ENCODE measurements at places on chromosomes 4 and X. TPM values are rescaled to one million over a fixed set of nuclear protein-coding genes. Genes with fewer than 3 reads are reported as not detected.

DNA sequence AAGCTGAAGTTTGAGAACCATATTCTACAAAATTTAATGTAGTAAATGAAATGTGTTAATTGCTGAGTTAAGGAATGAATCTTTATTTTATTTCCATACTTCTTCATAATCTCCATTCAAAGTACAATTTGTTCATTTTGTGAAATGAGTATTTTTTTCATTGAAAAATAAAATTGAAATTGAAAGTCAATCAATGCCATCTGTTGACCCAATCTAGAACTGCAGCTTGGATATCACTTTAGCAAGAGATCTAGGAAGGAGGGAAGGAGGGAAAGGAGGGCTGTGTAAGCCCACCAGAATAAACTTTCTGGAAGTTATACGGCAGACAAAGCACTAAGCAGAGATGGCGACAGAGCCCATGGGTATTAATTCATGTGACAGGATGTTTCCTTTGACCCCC lies 128.4 kb downstream of the ZMAT1 start:
- no peak for DNase-seq

NPY1R gene
- 0.22 TPM for total RNA-seq

- DNase-seq, result no peak
Measured at GRCh38 chrX:13212191-13212651, 107.6 kb downstream of the ATXN3L start.

- DNase-seq, result no peak
Measured at GRCh38 chrX:105553118-105553517, 269.2 kb upstream of the NRK start.

DNA sequence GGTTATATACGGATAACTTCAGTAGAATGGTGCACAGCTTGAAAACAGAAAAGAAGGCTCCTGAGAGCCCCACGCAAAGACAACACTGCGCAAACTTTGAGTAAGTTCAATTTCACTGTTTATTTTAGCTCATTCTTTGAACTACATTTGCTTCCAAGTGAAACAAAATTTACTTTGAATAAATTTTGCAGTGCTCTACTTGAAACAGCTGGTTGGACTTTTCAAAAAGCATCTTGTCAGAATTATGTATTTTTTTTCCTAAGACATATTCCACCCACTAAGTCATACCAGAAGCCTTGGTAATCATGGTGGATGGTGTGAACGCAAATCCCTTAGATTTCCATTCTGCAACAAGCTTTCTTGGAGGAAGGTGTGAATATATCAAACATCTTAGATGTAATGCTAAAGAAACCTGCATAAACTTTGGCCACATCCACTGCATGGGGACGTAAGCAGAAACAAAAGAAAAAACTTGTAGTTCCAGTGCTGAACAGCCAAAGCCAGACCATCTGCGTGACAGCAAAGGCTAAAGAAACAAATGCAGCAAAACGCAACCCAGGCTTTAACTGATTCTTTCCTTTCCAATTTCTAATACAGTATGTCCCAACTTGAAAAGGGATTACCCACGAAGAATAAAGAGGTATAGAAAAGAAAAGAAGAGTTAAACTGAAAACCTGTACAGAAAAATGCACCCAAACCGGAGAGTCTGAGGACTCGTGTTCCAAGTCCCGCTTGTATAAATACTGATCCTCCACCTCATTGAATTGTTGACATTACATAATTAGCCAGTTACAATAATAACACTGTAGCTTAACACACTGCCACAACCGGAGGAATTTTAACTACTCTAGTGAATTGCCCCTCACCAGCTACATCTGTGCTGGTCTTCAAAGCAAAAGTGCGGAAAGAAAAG lies 90.9 kb downstream of the SH3RF1 start:
- no peak for DNase-seq

DNA sequence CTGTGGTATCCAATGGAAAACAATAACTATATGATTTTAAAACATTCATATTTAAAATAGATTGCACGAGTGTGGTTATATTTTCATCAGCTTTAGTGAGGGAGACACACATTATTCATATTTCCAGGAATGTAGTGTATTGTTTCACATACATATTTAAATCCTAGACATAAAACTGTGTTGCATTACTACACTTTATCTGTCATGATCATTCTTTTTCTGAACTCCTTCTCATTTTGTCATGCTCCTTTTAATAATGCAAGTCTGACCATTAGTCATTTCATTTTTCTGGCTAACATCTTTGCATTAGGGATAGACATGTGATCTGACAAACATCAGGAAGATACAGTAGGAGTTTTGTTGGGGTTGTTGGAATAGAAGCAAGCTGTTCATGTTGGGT lies 1382.7 kb downstream of the PCDH7 start:
- no peak for DNase-seq

GRCh38 chr4:54107951-54108748 lies 8.2 kb downstream of the GSX2 start:
- no peak for DNase-seq

- DNase-seq, result no peak
Measured at GRCh38 chr4:54727346-54727745, 69.6 kb downstream of the KIT start.

- DNase-seq, result no peak
Measured at GRCh38 chrX:16828124-16828908, 41.8 kb downstream of the RBBP7 start.

CTAG2 gene
- not detected for total RNA-seq

DNA sequence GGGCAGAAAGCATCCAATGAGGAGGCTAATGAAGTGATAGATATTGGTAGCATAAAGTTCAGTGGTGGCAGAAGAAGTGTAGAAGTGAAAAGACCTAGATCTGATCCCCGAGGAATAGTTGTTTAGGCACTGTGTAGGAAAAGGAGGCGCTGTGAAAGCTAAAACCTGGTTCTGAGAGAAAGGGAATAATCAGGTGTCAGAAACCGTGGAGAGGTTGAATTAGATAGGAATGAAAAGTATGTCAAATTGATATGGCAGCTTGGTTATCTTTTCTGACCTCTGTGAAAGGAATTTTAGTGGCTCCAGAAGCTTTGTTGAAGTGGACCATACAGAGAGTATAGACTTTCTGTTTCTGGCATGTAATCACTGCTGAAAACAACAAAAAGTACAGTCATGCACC lies 30.8 kb upstream of the CCDC160 start:
- no peak for DNase-seq

- DNase-seq, result no peak
Measured at GRCh38 chrX:46354481-46354880, 190.7 kb downstream of the ZNF674 start.

DNA sequence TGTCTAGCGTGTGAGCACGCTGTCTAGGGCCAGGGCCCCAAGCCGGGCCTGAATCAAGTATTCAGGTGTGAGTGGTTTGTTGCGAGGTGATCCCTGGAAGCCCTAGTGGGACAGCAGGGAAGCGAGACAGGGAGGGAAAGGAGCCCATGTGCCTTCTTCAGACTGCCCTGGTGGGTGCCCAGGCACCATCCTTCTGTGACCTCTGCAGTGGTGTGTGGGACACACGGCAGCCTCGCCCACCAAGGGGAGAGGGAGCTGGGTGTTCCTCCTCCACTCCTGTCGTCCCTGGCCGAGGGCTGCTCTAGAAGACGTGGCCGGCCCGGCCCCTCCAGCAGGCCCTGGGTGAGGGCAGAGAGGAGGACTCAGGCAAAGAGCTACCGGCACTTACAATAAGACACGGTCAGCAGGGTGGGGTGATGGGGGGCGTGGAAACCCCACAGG lies 47.4 kb downstream of the HTRA3 start:
- peak; percentile 79 for DNase-seq

FBXO8 gene
- 16.4 TPM for total RNA-seq

GRCh38 chr4:112316360-112316759 lies 19.2 kb downstream of the ALPK1 start:
- no peak for DNase-seq

GRCh38 chr4:10020106-10020505 lies 1.2 kb downstream of the SLC2A9 start:
- DNase-seq, result no peak

DNA sequence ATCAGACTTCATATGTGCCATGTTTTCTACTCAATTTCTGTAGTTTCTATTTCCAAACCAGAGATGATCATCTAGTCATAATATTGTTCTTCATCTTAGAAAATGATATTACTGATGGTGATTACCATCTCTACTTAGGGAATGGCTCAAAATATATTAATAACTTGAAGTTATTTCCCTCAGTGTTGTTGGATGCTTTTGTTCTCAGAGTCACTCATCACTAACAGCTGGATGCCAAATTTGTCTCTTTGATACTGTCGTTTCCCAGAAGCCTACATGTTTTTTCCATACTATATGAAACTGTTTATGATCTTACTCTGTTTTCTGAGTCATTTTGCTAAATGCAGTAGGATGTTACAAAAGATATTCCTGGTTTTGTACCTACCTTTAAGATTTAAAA lies 8.9 kb downstream of the PGAM4 start:
- DNase-seq, result no peak

- DNase-seq, result no peak
Measured at GRCh38 chr4:117466388-117466787, 381.0 kb upstream of the TRAM1L1 start.

DNA sequence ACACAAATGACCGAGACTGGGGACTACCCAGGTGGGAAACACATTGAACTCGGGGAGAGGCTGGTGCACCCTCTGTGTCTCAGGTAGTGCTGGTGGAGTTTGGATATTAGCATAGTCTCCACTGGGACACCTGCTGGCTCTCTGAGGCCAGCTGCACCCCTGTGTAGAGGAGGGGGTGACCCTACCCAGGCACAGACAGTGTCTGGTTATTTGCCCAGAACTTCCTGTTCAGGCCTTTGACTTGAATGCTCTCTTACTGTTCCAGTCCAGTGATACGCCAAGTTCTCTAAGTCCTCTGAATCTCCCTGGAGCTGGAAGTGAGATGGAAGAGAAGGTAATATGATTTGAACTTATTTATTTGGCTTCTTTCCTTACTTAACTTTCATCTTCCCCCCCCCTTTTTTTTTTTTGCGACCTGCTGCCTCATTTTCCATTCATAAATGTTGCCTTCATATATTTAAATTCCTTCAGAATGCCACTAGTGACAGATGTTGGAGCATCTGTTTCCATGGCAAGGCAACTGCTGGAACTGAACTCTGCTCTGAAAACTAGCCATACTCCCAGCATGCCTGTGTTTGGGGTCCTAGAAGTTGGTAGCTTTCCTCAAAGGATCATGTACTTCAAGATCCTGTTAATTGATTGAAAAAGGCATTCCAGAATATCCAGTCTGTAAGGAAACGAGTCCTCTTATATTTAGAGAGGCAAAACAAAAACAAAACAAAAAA lies 76.7 kb downstream of the AASDH start:
- no peak for DNase-seq

FGD1 gene
- total RNA-seq, result 21.4 TPM

DNA sequence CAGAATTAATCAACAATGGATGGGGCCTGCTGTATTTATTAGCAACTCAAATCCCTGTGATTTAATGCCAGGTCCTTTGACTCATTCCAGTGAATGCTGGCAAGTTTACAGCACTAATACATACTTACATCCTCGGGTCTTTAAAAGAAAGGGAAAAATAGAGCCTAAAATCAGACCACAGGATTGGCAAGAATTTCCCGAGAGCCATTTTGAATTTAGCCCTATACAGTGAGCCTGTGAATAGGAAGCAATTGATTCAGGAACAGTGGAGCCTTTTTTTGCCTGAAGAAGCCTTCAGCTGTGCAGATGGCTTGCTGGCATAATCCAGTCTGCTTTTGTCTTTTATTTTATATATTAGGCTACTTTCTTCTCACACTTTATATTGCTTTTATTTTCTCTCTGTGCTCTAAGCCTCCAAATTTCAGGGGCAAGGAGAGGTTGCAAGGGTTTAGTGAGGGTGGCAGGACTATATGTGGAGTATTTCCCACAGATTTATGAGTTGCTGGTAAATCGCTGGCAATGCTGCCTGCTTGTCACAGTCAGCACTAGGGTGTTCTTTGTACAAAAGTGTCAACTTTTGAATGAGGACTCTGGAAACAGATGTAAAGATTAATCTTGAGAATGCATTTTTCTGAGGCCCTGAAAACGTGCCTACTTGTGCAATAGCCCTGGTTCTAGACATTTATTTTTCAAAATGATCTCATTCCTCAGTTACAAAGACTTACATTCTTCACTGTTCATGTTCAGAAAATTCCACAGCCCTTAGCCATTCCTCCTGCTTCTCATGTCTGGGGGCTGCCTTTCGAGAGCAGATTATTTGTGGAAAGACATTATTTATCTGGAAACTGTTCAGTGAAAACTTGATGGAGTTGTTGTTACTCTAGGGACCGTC lies 303.5 kb downstream of the SPRY1 start:
- no peak for DNase-seq

DNA sequence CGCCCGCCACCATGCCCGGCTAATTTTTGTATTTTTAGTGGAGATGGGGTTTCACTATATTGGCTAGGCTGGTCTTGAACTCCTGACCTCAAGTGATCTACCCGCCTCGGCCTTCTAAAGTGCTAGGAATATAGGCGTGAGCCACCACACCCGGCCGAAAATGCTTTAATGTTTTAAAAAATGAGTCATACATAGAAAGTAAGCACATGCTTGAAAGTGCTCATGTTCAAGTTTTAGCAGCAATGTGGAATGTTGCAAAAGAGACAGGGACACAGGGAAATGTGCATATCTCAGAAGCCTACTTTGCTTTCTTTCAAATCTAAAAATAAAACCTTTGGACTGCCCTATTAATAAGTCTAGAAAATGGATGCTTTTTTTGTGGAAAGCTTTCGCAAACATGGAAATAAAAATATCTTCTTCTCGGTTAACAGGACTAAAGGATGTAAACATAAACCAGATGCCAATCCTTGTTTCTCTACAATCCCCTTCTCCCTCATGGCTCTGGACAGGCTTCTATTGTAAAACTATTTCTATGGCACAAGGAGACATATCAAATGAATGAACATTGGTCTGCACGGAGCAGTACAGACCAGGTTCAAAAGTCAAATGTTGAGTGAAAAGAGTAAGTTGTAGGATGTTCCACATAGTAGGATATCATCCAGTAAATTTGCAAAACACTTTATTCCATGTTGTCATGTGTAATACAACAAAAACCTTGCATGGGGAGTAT lies 15.0 kb downstream of the MECP2 start:
- no peak for DNase-seq

DNA sequence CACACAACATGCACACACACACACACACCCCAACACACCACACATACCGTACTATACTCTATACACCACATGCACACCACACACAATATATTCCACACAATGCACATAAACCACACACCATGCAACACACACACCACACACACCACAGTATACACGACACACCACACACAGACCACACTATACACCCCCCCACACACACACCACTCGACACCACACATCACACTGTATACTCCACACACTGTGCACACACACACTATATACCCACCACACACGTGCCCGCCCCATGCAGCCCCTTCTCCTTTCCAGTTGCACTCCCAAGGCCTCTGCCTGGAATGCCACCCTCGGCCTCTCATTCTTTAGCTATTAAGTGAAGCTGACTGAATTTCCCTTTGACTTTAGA lies 148.2 kb upstream of the NOCT start:
- no peak for DNase-seq

ATP2B3 gene
- total RNA-seq, result 0.37 TPM

ASB12 gene
- 0.44 TPM for total RNA-seq

MXRA5 gene
- 26.4 TPM for total RNA-seq

DNA sequence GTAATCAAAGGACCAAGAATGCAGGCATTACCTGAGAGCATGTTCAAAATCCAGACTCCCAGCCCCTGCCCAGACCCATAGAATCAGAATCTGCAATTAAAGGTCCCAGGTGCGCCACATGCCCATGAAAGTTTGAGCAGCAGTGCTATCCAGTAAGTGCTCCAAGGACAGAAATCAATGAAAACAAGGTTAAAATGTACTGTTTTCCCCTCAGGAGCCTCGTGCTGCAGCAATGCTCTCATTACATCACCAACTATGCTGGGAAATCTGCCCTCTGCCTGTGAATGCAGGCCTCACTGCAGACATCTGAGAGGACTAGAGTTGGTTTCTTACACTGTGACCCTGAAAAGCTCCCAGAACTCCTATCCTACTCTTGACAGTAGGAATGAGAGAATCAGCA lies 21.1 kb downstream of the ANXA5 start:
- DNase-seq, result no peak

Data from chondrocyte (in vitro differentiated cells).